ENCODE measurements at places on chromosomes 3 and 15.

DNA sequence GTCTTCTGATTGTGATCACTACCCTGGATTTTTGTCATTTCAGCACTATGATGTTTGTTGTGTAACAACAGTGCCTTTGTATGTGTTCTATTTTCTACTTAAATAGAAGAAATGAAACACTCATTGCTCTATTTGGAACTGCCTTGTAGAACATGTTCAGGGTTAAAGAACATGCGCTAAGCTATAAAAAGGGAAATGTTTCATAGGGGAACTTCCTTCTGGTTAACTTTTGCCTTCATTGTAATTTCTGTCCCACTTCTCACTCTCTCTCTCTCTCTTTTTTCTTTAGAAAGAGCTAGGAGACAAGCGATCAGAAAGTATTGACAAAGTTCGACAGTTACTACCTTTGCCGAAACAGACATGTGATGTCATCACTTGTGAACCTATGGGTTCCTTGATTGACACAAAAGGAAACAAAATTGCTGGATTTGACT is at the start of gene P2RY12:
Gene P2RY12, minus strand, starts transcription at position 13 of the 434 bp plus-strand sequence. CDS start 45,908 bp downstream, outside the sequence.
- no peak for DNase-seq

DNA sequence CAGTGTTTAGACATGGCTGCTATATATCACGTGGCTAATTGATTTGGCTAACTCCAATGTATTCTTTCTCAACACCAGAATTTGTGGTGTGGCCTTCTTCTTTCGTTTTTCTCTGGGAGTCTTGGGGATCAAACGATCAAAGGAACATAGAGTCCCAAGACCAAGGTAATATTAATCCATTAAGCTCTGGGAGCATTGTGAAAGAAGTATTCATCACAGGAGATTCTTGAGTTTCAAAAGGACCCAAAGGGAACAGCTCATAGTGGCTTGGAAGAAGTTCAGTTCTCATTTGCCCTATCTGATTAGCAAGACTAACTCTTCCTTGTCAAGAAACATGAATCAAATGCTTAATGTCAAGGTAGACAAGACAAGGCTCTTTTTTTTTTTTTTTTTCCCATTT is 32.9 kb upstream of the TICRR start:
- DNase-seq: no peak

DNA sequence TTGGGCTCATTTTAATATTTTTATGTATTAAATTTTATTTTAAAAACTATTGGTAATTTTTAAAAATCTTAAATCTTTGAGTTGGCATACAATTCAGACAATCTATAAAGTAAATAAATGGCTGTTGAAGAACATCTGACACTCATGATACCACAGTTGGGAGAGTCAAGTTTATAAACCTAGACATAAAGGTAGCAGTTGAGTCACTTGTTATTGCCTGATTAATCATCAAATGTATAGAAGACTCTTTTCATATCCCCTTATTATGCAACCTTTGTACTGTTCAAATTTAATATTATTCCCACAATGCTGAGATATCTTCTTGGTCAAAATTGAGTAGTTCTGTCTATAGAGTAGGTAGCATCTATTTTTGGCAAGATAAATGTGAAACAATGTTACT is 19.6 kb downstream of the PAQR9 start:
- DNase-seq: no peak

- DNase-seq: no peak
Observed at GRCh38 chr3:197936819-197937384, 13.1 kb upstream of the RPL35A start.

DNA sequence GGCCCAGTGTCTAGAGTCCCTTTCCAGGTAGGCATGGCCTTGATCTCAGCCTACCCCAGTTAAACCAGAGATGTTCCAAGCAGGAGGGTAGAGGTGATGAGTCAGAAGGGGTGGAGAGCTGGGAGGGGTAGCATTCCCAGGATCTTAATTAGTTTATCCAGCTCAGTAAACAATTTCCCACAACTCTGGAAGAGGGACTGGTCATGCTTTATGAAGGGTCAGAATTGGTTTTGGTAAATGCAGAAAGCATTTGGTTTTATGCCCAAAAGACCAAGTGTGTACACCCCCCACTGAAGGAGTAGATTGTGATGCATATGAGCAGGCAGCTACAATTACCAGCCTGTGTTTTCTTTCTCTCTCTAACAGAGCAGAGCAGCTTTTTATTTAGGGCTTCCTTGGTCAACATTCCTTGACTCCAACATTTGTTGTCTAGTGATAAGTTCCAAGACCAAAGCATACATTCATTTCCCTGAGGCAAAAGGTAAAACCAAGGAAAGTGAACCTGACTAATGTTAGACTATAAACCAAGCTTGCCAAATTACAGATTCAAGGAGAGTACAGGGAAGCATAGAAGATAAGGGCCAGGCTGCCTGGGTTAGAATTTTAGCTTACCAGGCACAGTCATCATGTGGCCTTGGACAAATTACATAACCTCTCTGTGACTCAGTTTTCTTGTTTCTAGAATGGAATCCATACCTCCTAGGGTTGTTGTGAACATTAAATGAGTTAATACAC is 17.6 kb downstream of the EXOSC7 start:
- DNase-seq: no peak
